Amniotic stem cell (primary cell): ENCODE measurements at places on chromosomes 12 and 14.

GRCh38 chr12:10717410-10717809, 5.7 kb downstream of the YBX3 start:
- DNase-seq = no peak

DNA sequence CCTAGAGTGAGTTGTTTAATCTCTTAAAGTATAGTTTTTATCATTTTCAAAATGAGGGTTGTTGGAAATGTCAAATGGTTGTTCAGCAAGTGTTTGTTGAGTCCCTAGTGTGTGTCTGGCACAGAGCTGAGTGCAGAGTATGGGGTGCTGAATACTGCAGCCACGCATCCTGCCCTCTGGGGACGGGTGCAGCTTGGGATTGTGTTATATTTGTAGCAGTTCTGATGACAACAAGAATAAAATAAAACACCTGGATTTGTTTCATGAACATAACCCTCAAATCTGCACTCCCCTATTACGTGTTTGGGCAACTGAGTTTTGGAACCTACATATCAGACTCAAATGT, 127.9 kb downstream of the CACNA1C start:
- no peak for DNase-seq

DNA sequence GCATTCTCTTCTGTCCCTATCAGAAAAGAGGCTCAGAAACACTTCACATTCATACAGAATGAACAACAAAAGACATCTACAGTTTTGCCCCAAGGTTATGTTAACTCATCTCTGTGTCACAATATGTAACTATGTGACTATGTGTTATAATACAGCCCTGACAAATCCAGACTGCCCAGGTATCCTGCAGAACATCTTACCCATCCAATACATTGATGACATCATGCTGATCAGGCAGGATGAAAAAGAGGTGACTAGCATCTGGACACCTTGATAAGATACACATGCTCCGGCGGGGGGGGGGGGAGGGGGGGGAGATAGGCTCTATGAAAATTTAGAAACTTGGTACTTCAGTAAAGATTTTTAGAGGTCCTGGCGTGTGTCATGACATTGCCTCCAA, 8.3 kb upstream of the GNS start:
- no peak for DNase-seq

DNA sequence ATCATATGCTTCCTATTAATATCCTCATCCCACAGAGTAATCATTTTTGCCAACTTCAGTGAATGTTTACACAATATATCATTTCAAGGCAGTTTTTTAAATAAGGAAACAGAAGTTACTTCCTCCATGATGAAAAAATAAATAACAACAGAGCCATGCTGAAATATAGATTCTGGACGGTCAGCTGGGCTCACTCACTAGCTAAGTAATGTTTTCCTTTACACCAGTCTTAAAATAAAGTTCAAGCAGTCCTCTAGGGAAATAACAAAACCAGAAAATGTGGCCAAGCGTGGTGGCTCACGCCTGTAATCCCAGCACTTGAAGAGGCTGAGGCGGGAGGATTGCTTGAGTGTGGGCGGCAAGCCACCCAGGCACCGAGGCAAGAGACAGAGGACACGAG, 28.7 kb downstream of the AICDA start:
- DNase-seq = no peak

- DNase-seq = no peak
Measured at GRCh38 chr12:56679883-56680575, 8.1 kb downstream of the PTGES3 start.

GRCh38 chr14:71465316-71465715, 466.9 kb upstream of the RGS6 start:
- DNase-seq = no peak

DNA sequence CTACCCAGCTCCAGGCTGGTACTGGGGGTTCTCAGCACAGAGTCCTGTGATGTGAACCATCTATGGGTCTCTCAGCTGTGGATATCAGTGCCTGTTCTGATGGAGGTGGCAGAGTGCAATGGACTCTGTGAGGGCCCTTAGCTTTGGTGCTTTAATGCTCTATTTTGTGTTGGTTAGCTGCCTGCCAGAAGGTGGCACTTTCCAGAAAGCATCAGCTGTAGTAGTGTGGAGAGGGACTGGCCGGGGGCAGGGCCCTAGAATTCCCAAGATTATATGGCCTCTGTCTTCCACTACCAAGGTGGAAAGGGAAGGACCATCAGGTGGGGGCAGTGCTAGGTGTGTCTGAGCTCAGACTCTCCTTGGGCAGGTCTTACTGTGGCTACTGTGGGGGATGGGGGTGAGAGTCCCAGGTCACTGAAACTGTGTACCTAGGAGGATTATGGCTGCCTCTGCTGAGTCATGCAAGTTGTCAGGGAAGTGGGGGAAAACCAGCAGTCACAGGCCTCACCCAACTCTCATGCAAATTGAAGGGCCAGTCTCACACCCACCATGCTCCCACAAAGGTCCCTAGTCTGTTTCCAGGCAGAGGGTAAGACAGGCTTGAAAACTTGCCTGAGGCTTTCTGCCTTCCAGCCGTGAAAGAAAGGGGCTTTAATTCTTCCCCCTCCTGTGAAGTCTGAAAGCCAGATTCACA, 878.1 kb downstream of the C12orf50 start:
- DNase-seq = no peak

GRCh38 chr14:51360592-51360991, 120.5 kb downstream of the TMX1 start:
- no peak for DNase-seq

- no peak for DNase-seq
Measured at GRCh38 chr12:74415633-74416032, 122.0 kb upstream of the ATXN7L3B start.

DNA sequence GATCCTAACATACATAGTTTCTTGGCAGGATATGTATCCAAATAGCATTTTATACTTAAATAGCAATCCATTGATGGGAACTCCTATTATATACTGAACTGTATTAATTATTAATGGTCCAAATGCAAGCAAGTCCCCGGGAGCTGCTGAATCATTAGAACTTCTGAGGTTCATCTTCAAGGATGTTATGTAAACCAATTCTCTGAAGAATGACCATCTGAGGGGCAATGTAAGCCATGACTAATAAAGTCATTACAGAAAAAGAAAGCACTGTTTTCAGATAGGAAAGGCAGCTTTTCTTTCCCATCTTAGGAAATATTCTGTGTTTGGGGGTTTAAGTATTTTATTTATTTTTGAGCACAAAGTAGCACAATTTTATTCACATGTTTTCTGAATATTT, 166.1 kb upstream of the SLC16A7 start:
- no peak for DNase-seq

DNA sequence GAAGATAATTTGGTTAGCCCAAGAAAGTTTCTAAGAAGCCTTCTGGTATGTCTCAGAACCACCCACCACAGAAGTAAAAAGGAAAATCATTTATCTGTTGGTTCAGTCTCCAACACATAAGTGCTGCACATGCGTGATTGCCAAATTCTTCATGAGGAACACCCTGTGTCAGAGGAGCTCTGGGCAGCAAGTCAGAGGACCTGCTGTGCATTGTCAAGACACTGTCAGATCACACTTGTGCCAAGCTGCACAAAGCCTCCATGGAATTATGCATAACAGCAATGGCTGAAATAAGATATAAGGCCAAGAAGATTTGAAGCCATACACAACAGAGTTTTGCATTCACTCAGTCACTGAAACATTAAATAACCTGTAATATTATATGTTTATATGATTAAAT, 1304.7 kb upstream of the FLRT2 start:
- DNase-seq = no peak

- DNase-seq = peak; percentile 52
Measured at GRCh38 chr14:71591929-71592328, 340.3 kb upstream of the RGS6 start.

GRCh38 chr12:26286186-26286585, 90.8 kb downstream of the SSPN start:
- DNase-seq = no peak

- no peak for DNase-seq
Measured at GRCh38 chr12:92961949-92962348, 32.9 kb upstream of the EEA1 start.

- DNase-seq = no peak
Measured at GRCh38 chr12:10720974-10721650, 2.0 kb downstream of the YBX3 start.

DNA sequence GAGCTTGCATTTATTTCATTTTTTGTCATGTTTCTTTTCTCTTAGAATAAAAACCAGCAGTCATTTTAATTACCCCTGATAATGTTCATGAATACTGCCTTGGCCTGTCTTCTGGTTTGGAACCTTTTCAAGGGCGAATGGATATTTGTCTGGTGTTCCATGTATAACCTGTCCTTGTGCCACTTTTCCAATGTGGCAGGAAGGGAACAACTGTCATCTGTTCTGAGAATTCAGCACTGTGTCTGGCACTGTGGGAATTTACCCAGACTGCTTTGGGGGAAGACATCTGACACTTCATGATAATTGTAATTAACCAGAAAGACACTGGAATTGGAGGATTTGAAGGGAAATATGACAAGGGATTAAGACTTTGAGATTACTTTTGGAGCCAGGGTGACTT, 352.8 kb downstream of the APAF1 start:
- DNase-seq = no peak

- DNase-seq = no peak
Measured at GRCh38 chr12:131919366-131920156, 9.5 kb upstream of the PUS1 start.

DNA sequence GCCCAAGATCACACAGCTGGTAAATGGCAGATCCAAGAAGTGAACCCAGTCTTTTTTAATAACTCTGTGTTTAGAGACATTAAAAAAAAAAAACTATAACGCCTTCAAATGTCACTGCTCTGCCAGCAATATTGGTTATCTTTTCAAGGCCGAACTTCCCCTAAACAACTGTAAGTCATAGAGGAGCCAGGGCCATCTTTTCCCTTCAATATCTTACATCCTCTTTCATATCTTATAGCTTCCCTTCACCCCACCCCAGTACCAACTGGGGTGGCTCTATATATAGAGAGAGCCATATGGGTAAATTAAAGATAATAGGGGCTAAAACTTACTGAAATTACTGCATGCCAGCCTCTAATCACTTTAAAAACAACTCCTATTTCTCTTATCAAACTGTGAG, 100.2 kb downstream of the STAB2 start:
- no peak for DNase-seq

DNA sequence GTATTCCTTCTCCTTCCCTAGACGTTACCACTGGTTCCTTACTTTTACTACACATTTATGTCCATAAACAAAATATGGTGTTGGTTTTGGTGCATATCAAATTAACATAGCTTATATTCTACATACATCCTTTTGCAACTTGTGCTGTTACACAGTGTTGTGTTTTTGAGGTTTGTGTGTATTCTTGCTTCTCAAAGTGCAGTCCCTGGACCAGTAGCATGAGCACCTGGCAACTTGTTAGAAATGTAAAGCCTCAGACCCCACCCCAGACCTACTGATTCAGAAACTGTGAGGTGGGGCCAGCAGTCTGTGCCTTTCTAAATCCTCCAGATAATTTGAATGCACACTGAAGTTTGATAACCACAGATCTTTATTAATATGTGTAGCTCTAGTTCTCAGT, 65.9 kb downstream of the RNFT2 start:
- no peak for DNase-seq

- no peak for DNase-seq
Measured at GRCh38 chr12:131226345-131227265, 272.9 kb downstream of the ADGRD1 start.

DNA sequence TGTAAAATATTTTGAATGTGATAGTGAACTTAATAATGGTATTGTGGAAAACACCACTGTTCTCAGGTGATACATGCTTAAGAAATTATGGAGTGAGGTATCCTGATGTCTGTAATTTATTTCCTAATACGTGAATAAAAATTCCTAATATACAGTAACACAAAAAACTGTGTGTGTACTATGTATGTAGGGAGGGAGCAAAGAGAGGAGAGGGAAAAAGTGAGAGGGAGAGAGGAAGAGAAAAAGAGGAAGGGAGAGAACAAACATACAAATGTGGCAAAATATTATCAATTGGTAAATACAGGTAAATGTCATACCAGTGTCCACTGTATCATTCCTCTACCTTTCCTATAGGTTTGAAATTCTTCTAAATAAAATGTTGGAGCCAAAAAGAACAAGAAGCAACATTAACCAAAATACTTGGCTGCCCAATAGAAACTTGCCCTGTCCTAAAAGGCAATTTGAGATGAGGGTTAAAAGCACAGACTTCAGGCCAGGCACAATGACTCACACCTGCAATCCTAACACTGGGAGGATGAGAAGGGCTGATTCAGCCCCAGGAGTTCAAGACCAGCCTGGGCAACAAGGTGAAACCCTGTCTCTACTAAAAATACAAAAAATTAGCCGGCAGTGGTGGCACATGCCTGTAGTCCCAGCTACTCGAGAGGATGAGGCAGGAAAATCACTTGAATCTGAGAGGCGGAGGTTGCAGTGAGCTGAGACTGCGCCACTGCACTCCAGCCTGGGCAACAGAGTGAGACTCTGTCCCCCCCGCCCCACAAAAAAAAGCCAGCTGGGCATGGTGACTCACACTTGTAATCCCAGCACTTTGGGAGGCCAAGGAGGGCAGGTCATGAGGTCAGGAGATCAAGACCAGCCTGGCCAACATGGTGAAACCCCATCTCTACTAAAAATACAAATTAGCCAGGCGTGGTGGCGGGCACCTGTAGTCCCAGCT, 14.5 kb downstream of the R3HDM2 start:
- no peak for DNase-seq

GRCh38 chr14:69428289-69428998, 30.0 kb downstream of the SLC39A9 start:
- no peak for DNase-seq

DNA sequence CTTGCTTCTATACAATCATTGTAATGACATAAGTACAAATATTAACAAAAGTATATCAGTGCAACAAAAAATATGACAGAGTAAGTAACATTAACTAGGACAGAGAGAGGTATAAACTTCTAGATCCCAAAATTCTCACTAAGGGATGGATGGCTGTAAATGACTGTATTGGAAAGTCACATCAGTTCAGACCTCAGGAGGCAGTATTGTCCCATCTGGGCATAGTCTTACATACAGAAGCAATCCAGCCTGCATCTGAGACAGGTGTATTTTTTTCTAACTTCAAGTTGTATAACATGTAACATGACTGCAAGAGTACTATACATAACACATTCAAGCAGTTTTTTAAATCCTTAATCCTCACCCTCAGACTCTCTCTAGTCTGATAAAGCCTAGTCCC, 99.0 kb downstream of the GARIN6 start:
- no peak for DNase-seq

DNA sequence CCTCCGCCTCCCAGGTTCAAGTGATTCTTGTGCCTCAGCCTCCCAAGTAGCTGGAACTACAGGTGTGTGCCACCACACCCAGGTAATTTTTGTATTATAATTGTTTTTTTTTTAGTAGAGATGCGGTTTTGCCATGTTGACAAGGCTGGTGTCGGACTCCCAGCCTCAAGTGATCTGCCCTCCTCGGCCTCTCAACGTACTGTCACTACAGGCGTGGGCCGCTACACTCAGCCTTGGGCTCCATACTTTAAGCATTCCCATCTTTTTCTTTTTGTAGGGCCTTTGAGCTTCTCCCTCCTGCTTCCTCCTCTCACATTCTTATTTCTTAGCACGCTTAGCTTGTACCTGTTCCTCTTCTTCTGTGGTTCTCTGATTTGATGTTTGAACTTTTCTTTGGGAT, 62.8 kb downstream of the SERPINA3 start:
- no peak for DNase-seq
